ENCODE measurements at places on chromosomes 6 and 20.

DNA sequence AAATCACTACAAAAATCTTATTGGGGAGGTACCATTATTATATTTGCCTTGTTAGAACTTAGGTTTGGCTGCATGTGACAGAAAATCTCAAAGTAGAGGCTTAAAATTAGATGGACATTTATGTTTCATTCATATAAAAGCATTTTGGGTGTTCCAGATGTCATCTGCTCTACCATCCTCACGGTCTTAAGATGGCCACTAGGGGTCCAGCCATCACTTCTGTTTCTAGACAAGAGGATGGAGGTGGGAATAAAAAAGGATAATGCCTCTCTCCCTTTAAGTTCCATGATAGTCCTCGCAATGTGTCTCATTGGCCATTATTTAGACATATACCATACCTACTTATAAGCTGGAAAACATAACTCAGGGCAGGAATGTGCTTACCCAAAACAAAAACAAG is 929.5 kb downstream of the KIF16B start:
- peak; percentile 19 for DNase-seq

GRCh38 chr6:7974938-7975763 is 64.6 kb upstream of the TXNDC5 start:
- peak; percentile 91 for DNase-seq

- DNase-seq = no peak
These were observed 52.1 kb downstream of the CBLN4 start for GRCh38 chr20:55953201-55953600.

- DNase-seq = no peak
These were observed 21.0 kb downstream of the EPB41L1 start for GRCh38 chr20:36175475-36175995.

- DNase-seq = no peak
These were observed 29.4 kb upstream of the SERPINB1 start for GRCh38 chr6:2871102-2871501.

- no peak for DNase-seq
These were observed 121.3 kb upstream of the PTPN1 start for GRCh38 chr20:50388733-50389437.

- no peak for DNase-seq
These were observed 134.5 kb downstream of the RPS12 start for GRCh38 chr6:132948889-132949288.

GRCh38 chr20:25690427-25690826 is 6.2 kb downstream of the ZNF337 start:
- no peak for DNase-seq

DNA sequence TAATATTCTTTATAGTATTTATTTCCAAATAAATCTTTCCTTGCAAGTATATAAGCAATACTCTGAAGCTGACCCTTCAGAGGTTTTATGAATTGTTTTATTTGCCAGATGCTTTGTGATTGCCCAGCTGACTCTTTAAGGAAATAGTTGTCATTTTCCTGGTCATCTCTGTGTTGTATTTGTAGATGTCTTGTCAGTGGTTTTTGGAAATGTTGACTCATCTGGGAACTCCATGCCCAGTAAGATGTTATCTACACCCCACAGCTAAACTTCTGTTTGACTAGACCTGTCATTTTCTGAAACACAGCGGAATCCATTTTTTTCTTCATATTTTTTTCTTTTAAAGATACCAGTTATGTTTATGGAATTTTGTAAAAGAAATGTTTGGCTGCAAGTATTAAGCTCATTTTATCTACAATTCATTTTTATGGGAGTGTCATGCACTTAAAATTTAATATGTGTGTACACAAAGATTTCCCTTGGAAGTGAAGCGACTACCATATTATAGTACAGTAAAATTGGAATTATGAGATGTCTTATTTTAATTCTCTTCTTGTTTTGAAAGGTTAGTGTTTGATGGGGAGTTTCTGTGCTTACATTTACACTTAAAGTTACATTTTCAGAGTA is 491.0 kb downstream of the NKAIN2 start:
- DNase-seq = no peak

- no peak for DNase-seq
These were observed 139.0 kb downstream of the PHACTR3 start for GRCh38 chr20:59743308-59743707.

DNA sequence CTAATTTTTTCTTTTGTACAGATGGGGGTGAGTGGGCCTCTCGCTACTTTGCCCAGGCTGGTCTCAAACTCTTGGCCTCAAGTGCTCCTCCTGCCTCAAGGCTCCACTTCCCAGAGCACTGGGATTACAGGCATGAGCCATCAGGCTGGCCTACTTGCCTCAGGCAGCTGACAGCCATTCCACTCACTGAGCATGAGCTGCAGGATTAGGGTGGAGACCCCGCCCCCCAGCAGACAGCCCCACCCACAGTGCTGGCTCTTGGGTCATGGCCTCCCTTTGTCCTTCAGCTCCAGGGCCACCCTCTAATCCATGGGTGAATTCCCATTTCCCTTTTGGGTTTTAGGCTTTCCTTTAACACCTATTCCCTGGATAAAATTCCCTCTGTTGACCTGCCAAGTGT is 82.1 kb downstream of the BFSP1 start:
- no peak for DNase-seq

- DNase-seq = no peak
These were observed 70.3 kb upstream of the RALGAPA2 start for GRCh38 chr20:20782755-20783154.

DNA sequence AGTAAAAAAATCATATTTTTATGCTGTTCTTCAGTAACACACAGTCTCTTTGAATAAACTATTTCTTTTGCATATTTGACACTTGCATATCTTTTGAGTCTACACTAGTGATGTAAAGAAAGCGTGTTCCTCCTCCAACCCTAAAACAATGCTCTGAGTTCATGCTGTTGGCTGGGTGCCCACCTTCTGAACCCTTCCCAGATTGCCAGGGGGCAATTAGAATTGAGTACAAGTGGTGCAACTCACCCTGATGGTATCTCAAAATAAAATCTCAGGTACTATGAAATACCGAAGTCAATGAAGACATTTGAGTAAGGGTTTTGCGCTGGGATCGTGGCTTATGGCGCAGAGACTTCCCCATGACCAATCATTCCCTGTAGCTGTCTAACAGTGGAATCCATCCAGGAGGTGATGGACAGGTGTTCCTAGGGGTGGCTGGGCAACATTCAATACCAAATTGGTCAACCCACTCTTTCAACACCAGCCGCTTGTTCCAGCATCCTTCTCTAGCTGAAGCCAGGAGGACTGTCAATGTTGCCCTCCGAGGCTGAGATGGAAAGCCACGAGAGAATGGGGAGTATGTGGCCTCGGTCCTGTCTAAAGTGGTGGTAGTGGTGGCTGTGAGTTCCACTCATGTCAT is 94.4 kb upstream of the ZNFX1 start:
- DNase-seq = no peak

DNA sequence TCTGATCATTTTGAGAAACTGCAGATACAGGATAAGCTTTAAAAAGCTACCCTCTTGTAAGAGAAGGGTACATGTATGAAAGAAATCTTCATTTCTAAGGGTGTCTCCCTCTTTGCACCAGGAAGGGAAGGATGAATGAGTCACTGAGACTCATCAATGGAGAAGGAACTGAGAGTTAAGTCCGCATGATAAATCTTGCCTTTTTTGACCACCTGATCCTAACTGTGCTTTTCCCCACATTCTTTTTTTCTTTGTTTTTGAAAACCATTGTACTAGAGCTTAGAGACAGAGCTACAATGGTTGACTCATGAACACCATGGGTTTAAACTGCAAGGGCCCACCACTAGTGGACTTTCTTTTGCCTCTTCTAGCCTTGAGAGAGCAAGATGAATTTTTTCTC is 353.0 kb upstream of the RGS17 start:
- DNase-seq = no peak

- DNase-seq = no peak
These were observed 172.4 kb downstream of the DTNBP1 start for GRCh38 chr6:15490242-15491100.

Measured in BE2C (cell line).